Stimulated activated CD8-positive, alpha-beta memory T cell treated with anti-CD3 and anti-CD28 coated beads, Interleukin-2, amount 100 ng/mL, for 1 hour (primary cell): ENCODE measurements at places on chromosomes 4 and X.

GRCh38 chrX:23118163-23118562 lies 118.4 kb downstream of the DDX53 start:
- no peak for DNase-seq

- no peak for DNase-seq
Measured at GRCh38 chr4:17709763-17710068, 71.7 kb downstream of the FAM184B start.

DNA sequence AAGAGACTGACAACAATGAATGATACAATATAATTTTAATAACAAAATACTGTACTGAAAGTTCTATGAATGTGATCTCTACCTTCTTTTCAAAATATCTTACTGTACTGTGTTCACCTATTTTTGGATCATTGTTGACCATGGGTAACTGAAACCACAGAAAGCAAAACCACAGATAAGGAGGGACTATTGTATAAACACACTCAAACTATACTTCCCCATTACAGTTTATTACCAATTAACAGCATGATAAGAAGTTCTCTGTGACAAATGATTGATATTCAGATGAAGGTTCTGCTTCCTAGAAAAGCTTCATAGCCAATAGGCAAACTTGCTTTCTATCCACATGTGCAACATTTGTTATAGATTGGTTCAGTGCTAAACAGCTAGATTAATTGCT lies 50.1 kb downstream of the GABRG1 start:
- no peak for DNase-seq

GRCh38 chr4:74549936-74550335 lies 105.0 kb downstream of the AREG start:
- no peak for DNase-seq

GRCh38 chr4:107894138-107894603 lies 37.2 kb upstream of the CYP2U1 start:
- DNase-seq: no peak

DNA sequence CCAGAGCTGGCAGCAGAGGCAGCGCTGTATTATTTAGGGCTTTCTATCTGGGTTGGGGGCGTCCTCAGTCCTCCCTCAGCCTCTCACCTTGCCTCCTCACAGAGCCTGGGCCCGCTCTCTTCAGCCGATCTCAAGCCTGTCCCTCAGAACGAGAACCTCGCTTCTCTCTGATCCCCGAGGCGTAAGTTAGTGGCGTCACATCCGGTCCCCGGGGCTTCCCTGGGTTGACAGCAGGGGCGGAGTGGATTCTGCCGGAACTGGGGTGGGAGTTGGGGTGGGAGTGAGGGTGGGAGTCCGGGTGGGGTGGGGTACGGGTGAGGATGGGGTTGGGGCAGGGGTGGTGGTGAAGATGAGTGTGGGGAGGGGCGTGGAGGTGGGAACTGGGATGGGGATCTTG lies at the start of gene MAGEA10:
Gene MAGEA10, minus strand, starts transcription at position 190 of the 397 bp plus-strand sequence. CDS start 2,957 bp downstream, outside the sequence.
- DNase-seq: no peak

DNA sequence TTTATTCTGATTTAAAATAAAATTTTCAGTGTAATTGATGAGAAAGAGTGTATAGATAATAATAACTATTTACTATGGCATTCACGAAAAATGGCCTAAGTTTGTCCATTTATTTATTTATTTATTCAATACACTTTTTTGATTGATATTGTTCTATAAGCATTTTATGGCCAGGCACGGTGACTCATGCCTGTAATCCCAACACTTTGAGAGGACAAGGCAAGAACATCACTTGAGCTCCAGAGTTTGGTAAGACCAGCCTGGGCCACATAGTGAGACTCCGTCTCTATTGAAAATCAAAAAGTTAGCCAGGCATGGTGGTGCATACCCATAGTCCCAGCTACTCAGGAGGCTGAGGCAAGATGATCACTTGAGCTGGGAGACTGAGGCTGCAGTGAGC lies 25.7 kb downstream of the GASK1B start:
- no peak for DNase-seq

DNA sequence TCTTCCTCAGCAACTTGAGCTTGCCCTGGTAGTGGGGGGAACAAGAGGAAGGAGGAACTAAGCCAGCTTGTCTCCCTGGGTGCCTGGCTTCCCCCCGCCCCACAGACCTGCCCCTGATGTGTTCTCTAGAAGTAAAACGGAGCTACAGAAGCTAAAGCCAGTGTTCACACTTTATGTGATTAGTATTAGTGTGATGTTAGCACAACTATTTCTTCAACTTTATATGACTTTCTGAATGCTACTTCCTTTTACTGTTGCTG lies 10.7 kb downstream of the RGS12 start:
- no peak for DNase-seq

DNA sequence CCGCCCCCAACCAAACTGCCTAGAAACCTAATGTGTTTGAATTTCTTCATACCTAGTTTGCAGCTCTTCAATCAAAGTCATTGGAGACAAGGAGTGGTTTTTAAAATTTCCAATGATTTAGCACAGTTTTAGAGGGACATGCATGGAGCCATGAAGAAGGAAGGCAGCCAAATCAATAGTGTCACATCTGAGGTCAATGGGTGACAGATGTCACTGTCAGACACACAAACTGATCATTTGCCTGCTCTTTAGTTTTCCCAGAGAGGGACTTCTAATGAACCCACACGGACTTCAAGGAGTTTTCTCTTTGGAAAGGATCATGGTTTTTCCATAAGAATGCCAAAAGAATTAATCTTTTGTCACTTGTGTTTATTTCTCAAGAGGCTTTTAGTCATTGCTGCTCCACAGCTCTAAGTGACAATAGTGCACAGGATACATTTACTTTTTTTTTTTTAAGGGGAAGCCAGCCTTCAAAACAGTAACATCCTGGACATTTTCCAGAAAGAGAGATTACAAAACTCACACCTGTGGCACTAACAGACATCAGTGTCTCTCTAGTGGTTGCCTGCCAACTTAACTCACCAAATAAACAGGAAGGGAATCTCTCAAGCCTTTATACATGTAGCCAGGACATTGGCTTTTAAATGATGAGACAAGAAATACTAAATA lies 251.1 kb upstream of the DIAPH2 start:
- DNase-seq: no peak

DNA sequence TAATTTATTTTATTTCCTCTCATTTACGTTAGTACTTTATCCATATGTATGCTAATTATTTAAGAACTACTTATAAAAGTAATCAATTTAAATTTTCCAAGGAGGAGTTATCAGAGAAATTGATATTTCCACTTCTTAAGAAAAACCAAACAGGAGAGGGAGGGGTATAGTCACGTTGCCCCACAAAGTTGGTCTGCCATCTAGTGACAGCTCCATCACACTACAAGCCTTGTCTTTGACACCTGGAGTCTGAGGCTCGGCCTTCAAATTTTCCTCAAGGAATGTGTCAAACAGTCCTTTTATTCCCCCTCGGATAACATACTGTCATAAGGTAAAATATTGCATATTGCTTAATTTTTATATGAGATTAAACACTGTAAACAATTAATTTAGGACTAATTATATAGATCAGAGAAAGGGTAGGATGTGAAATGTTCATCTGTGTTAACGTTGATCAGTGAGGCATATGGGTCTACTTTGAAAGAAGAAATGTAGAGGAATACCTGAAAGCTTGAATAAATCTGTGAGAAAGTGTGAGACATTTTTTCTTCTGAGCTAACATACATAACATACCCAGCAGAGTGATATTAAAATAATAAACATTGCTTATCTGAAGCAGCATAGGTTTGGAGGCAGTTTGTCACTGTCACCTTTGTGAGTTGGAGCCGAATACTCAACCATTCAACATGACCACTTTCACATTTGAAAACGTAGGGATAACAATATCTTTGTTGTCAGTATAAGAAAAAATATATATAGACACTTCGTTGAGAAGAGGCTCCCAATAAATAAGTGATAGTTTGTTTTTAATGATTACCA lies 114.4 kb downstream of the GLRA3 start:
- DNase-seq: no peak

DNA sequence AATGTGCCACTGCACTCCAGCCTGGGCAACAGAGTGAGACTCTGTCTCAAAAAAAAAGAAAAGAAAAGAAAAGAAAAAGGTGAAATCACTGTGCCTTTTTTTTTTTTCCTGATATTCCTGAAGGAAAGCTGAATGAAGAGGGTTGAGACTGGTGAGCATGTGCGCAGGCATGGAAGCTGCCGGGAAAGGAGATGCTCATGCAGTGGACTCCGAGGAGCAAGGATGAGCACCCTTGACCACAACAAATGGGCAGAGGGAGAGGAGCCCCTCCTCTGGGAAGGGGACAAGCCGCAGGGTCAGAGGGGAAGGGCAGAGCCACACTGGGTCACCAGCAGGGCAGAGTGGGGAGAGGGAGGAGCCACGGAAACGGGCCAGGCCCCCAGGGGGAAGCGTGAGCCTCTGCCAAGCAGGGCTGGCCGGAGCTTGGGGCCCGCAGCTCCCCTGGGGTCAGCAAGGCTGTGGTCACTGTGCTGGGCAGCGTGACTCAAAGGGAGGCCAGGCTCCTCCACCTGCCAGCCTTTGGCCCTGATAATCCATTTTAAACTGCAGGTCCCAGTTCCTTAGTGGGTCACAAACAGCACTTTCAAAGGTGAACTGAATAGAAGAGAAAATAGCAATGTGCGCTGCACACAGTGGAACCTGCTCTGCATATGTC lies 79.8 kb downstream of the NAT8L start:
- DNase-seq: no peak

- DNase-seq: no peak
Measured at GRCh38 chr4:100129774-100130173, 60.5 kb downstream of the DDIT4L start.

DNA sequence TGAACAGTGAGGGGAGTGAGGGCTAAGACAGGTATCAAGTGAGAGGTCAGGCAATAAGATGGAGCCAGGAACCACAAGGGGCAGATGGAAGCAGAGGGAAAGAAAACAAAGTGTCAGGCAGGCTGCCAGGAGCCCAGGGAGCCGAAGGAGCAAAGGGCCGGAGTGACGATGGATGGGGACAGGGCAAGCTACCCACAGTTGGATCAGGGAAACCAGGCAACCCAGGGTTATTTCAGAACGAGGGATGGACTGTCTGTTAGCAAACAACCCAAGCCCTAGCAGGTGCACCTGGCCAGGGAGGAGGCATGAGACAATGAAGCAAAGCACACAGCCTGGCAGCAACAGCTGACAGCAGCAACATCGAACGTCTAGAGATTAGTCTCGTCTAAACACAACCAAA lies 39.2 kb downstream of the SEL1L3 start:
- DNase-seq: no peak

DNA sequence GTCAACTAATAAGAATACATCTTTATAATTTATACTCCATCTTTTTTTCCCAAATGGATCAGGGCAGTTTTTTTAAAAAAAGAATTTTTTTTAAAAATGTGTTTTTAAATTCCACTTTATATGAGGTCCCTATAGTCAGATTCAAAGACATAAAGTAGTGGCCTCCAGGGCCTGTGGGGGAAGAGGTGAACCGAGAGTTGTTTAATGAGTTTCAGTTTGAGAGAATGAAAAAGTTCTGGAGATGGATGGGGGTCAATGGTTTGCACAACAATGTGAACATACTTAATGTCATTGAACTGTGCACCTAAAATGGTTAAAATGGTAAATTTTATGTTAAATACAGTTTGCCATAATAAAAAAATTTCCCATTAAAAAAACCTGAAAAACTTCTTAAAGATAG lies 53.8 kb downstream of the ZNF827 start:
- no peak for DNase-seq

DNA sequence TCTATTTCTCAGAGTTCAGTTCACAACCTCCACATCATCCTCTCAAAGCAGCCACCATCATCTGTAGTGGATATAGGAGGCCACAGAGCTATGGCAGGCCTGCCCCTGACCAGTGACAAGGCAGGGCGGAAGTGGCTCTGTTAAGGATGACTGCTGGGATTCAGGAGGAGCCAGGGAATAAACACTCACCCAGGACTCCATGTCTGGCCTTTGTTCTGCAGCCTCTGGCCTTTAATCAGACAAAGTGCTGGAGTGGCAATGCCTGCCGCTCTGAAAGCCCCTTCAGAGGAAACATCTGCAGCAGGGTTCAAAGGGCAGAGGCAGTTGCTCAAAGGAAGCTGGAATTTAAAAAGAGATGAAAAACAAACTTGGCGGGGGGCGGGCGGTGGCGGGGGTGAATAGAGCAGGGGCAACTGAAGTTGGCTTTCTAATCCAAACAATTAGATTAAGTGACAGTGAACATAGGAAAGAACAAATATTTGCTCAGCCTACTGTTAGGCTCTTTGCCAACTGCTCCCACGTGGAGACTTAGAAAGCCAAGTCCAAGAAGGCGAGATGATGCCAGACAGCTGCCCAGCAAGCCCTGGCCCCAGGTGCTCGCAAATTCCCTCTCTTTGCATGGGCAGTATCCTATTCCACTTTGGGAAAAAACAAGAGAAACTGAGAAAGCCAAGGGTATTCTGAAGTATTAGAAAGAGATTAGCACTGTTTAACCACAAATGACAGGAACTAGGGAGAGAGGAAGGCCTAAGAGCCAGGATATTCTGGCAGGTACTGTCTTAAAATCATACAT lies 5.5 kb downstream of the MPP1 start:
- no peak for DNase-seq

- DNase-seq: no peak
Measured at GRCh38 chr4:174847801-174848427, 18.9 kb upstream of the GLRA3 start.

GRCh38 chr4:109599046-109599652 lies 39.1 kb downstream of the MCUB start:
- DNase-seq: no peak

- no peak for DNase-seq
Measured at GRCh38 chr4:176875446-176875930, 82.8 kb upstream of the VEGFC start.

- DNase-seq: no peak
Measured at GRCh38 chrX:101462892-101463291, 22.4 kb upstream of the ARMCX4 start.

- no peak for DNase-seq
Measured at GRCh38 chr4:96675896-96676295, 836.0 kb downstream of the PDHA2 start.

- DNase-seq: no peak
Measured at GRCh38 chrX:123920105-123920785, 41.3 kb upstream of the STAG2 start.

DNA sequence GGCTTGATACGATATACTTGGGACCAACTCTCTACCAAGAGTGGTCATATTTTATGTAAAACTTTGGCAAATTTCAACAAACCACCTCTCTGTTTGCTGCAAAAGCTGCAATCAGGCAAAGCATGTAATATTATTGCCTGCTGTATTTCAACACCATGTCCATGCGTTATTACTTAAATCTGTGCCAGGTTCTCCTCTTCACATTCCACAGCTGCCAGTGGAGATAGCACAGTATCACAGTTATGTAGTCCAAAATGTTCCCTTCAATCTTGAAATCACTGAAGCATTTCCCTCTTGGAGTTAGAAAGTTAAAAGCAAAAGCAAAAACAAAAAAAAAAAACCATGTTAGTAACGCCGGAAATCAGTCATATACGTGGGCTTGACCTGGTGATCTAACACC lies 396.7 kb upstream of the MAGEC2 start:
- DNase-seq: no peak
